Heart left ventricle (tissue), 16 donors: ENCODE measurements at places on chromosomes 7 and 10. TPM values are rescaled to one million over a fixed set of nuclear protein-coding genes. Genes with fewer than 3 reads are reported as not detected.
A peak's percentile ranks its signal among the peaks of the same experiment; 100 is the strongest.

SP8 gene
- not detected for total RNA-seq

PRR15 gene
- 0.20 TPM for total RNA-seq

CFAP46 gene
- 1.1 TPM for total RNA-seq

DNA sequence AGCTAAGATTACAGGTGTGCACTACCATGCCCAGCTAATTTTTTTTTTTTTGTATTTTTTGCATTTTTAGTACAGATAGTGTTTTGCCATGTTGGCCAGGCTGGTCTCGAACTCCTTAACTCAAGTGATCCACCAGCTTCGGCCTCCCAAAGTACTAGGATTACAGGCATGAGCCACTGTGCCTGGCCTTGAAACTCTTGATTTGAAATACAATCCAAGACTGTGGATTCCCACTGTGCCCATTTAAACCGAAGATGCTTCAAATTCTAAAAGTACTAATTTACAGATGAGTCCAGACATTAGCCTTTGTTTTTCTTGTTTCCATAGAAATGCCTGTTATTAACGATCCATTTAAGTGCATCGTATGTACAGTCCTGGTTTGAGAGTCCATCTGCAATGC lies 130.9 kb downstream of the CACNA2D1 start:
- no peak for DNase-seq

DNA sequence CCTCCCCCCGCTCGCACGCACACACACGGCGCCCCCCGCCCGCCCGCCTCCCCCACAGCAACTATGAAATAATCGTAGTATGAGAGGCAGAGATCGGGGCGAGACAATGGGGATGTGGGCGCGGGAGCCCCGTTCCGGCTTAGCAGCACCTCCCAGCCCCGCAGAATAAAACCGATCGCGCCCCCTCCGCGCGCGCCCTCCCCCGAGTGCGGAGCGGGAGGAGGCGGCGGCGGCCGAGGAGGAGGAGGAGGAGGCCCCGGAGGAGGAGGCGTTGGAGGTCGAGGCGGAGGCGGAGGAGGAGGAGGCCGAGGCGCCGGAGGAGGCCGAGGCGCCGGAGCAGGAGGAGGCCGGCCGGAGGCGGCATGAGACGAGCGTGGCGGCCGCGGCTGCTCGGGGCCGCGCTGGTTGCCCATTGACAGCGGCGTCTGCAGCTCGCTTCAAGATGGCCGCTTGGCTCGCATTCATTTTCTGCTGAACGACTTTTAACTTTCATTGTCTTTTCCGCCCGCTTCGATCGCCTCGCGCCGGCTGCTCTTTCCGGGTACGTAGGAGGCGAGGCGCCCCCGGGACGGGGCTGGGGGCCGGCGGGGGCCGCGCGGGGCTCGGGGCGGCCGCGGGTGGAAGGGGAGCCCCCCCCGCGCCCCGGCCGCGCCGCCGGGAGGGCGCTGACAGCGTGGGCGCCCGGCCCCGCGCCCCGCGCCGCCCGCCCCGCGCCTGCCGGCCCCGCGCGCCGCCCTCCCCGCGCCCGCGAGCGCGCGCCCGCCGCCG lies 441 bp downstream of the BMI1 start:
- DNase-seq, result peak; percentile 70

GRCh38 chr10:78605800-78606350 lies 462.9 kb upstream of the ZMIZ1 start:
- DNase-seq, result no peak

- no peak for DNase-seq
Measured at GRCh38 chr7:108146070-108146842, 16.1 kb upstream of the LAMB4 start.

GRCh38 chr7:114048386-114049235 lies 129.8 kb upstream of the PPP1R3A start:
- no peak for DNase-seq
